ENCODE measurements at places on chromosomes 16 and 17.

DNA sequence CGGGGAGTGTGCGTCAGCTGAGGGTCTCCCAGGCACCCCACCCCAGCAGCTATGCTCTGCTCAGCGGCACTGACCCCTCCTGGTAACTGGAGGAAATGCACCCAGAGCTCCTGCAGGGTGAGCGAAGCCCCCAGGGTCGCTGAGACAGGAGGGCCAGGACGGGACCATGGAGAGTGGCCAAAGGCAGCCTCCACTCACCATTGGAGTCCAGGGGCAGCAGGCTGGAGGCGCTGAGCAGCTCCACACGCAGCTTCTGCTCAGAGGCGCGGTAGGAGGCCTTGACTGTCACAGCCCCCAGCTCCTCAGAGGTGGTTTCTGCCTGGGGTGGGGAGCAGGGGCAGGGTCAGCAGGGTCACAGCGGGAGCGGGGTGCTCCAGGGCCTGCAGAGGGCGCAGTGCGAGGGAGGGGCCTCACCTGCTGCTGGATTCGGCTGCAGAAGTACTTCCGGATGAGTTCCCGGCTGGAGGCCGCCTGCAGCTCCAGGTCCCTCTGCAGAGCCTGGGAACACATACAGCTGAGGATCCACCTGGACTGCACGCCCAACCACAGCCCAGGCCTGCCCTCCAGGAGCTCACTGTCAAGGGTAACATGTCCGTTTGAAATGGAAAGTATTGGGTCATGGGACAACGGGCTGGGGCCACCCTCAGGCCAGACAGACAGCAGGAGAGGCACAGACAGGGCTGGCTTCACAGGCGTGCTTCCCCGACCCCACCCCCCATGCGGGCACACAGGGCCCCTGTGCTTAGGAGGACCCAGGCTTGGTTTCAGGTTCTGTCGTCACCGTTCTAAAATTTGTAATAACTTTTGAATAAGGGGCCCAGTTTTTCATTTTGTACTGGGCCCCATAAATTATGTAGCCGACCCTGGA lies 13.8 kb downstream of the UNC13D start:
- no peak for DNase-seq

- peak; percentile 58 for DNase-seq
Observed at GRCh38 chr17:82384730-82385481, 13.3 kb downstream of the UTS2R start.

DNA sequence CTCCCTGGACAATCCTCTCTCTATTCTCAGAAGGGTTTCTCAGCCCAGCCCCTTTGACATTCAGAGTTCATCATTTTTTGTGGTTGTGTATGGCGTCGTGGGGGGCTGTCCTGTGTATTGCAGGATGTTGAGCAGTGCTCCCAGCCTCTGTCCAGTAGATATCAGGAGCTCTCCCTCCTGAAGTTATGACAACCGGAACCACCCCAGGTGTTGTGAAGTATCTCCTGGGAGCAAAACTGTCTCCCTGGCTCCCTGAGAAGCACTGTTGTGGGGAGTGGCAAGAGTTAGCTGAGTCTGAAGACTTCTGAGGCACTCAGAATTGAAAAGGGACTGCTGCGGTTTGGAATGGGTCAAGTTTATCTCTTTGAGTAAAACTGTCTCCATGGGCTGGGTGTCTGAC lies 55.9 kb upstream of the MGAT5B start:
- DNase-seq, result no peak

DNA sequence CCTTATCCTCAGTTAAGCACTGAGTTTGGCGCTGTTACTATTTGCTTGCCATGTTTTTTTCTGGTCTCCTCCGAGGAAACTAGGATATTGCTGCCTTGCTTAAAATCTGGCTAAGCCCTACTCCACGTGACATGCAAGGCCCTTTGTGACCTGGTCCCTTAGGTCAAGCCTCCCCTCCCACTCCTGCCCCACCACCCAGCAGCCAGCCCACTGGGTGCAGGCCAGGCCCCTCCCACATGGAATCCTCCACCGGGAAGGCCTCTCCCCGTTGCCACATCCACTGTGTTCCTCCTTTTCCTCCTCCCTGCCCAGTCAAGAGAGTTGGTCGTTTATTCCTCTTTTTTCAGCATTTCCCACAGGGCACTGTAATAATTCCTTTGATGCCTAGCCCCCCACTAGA lies 16.2 kb downstream of the PSMD3 start:
- DNase-seq, result no peak

- no peak for DNase-seq
Observed at GRCh38 chr17:1270210-1271029, at the start of gene BHLHA9. TSS of gene BHLHA9 (plus strand) at chr17:1270444. CDS start at chr17:1270564, 120 bp downstream.

- no peak for DNase-seq
Observed at GRCh38 chr16:20744922-20745440, 3.4 kb upstream of the THUMPD1 start.

DNA sequence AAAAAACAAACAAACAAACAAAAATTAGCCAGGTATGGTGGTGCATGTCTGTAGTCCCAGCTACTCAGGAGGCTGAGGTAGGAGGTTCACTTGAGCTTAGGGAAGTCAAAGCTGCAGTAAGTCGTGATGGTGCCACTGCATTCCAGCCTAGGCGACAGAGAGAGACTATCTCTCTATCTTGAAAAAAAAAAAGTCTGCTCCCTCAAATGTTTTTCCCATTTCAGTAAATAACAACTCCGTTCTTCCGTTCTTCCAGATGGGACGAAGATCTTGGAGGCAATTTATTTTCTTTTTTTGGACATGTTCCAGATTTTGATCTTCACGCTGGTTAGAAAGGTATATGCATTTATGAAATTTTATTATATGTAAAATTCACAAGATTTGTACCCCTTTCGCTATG lies 19.0 kb downstream of the ERAL1 start:
- no peak for DNase-seq

GRCh38 chr17:1423456-1424135 lies 23.6 kb upstream of the YWHAE start:
- no peak for DNase-seq

DNA sequence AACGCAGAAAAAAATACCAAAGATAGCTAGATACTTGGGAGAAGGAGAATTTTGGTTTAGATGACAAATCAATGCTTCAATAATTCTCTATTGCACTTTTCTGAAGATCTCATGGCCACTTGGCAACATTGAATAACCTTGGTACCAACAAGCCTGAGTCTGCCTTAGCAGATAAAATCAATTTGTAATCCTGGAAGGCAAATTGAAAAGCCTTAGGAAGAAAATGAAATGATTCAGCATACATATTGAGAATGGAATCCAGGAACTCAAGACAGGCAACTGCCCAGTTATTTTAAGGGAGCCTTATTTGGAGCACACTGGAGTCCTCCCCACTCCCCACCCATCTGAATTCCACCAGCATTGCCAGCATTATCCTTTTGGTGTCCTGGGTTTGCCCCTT lies 109.3 kb upstream of the SOX9 start:
- DNase-seq, result no peak

- DNase-seq, result peak; percentile 53
Observed at GRCh38 chr16:74521691-74522090, 85.2 kb downstream of the GLG1 start.

DNA sequence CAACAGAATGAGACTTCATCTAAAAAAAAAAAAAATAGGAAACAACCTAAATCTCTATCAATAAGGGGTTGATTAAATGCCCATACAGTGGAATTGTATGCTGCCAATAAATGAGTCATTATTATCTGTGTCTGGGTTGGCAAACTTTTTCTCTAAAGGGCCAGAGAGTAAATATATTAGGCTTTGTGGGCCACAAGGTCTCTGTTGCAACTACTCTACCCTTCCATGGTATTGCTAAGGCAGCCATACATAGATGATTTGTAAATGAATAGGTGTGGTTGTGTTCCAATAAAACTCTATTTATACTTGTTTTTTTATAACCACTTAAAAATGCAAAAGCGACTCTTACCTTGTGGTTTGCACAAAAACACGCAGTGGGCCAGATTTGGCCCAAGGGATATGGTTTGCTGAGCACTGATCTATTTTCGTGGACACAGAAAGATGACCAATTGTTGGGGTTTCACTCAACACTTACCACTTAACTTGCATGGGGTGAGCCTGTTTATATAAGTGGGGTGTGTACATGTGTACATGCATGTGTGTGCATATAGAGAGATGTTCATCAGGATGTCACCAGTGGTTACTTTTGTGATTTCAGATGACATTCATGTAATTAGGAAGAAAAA lies 12.4 kb upstream of the IL4R start:
- DNase-seq, result peak; percentile 41

DNA sequence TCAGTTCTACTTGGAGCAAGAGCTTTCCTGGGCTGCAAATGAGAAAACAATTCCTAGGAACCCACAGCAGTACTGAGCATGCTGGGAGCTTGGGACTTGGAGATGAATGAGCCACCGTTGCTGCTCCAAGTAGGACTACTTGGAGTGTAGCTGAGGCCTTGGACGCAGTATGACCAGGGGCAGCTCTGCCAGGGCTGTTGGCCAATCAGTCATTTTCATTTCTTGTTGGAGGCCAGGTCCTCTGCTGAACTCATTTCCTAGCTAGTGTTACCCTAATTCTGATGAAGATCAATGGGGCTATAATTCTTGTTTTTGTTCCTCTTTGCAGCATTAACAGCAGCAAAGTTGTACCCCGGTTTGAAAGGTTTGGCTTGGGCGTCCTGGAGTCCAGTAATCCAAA lies 8.0 kb upstream of the LGALS9 start:
- DNase-seq, result no peak

DNA sequence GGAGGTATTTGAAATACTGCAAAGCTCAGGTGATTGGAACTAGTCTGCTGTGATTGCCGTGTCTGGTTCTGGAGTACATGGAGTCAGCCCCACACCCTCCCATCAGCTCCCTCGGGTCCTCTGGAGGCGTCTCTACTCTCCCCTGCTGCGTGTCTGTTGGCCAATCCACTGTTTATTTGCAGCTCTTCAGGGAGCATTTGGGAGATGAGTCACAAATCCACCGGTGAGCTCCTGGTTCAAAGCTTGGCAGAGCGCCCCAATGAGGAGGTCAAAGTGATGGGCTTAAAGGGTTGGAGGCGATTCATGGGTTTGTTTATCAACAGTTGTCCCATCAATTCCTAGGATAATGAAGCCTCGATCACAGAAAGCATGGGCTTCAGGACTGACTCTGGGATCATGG lies 14.6 kb downstream of the CALB2 start:
- DNase-seq, result peak; percentile 8

DNA sequence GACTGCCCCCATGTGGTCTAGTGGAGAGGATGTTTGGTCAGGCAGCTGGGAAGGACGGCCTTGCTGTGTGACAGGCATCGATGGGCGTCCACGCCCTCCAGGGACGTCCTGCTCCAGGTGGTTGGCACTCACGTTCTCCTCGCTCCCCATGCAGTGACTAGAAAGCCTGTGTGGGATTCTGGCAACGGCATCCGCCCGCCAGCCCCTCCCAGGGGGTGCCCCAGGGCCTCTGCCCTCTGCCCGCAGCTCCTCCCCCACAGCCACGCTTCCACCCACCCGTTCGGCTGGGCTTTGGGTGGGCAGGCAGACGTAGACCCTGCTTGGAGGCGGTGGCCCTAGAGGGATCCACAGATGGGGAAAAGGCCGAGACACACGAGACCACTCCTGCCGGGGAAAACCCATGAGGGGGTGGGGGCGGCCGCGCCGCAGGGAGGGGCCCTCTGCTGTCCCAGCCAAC lies 4.7 kb upstream of the IL17C start:
- no peak for DNase-seq

GRCh38 chr17:40560592-40561293 lies 4.5 kb downstream of the CCR7 start:
- no peak for DNase-seq

GRCh38 chr17:55157165-55157564 lies 107.6 kb upstream of the HLF start:
- DNase-seq, result peak; percentile 69

- no peak for DNase-seq
Observed at GRCh38 chr16:56327071-56327928, 98.0 kb downstream of the AMFR start.

- DNase-seq, result no peak
Observed at GRCh38 chr16:69165584-69165983, 21.4 kb upstream of the SNTB2 start.

- peak; percentile 39 for DNase-seq
Observed at GRCh38 chr17:1179112-1179817, 516 bp downstream of the ABR start.

- no peak for DNase-seq
Observed at GRCh38 chr17:4019275-4019674, 55.0 kb upstream of the ATP2A3 start.

GRCh38 chr16:89618109-89618998 lies 4.9 kb downstream of the DPEP1 start:
- DNase-seq, result peak; percentile 47

- DNase-seq, result no peak
Observed at GRCh38 chr17:43932357-43932756, 9.9 kb downstream of the PPY start.

DNA sequence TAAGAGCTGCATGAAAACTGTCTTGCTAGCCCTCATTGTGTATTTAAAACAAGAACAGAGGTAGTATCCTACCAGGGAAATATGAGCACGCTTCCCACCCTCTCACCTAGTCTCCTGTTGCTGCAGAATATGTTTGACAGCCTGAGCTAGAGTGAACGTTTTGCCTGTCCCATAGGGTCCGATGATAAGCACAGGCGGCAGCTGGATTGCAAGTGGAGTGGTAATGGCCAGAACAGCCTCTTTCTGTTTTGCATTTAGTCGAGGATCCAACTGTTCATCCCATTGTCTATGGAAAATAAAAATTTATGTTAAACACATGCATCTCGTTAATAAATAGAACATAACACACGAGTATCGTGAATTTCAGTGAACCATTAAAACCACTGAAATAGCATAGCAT lies 84.2 kb downstream of the HELZ start:
- no peak for DNase-seq

DNA sequence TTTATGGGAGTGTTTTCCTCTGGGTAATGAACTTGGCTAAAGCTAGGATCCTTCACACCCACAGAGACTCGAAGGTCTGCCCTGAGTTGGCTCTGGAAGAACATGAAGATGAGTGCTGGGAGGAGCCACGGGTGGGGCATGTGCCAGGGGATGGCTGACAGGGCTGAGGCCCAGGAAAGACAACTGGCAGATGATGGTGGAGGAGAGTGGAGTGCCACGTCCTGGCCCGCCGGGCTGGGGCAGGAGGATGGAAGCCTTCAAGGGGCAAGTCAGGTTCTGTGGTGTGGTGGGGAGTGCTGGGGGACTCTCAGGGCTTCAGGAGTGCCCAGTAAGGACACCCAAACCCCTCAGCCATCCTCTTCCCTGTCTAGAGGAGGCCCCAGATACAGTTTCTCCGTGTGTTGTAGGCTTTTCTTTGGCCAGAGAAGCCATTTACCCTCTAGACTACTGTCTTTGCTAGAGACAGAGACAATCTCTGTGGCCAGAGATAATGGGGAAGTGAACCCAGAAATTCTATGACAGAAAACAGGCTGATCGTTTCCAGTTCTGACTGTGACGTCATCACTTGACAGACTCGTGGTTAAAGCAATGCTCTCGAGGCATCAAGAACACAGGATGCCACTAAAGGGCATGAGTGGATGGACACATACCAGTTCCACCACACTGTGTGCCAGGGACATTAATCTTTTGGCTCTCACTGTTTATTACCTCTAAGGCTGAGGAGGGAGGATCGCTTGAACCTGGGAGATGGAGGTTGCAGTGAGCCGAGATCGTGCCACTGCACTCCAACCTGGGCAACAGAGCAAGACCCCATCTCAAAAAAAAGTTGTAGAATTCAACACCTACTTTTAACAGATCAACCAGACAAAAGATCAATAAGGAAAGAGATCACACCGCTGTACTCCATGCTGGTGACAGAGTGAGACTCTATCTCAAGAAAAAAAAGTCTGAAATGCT lies 18.6 kb upstream of the SLC5A10 start:
- no peak for DNase-seq
